Esophagus mucosa (tissue), 1 donor: ENCODE measurements at places on chromosomes 7 and 10.

DNA sequence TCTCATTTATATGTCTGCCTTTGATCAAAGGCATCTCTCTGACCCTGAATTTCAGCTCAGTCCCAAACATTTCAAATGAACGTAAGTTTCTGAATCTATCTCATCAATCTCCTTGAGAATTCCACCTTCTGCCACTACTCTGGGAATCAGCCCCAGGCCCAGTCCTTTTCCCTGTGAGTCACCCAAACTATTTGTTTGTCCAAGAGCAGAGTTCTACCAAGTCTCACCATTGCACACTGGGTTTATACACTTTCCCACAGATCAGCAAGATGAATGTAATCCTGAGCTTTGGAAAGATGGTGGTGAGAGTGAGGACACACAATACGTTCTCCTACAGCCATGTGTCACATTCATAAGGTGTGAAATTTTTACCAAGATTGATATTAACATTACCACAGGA, 251.3 kb upstream of the VWC2 start:
- ATAC-seq = no peak

DNA sequence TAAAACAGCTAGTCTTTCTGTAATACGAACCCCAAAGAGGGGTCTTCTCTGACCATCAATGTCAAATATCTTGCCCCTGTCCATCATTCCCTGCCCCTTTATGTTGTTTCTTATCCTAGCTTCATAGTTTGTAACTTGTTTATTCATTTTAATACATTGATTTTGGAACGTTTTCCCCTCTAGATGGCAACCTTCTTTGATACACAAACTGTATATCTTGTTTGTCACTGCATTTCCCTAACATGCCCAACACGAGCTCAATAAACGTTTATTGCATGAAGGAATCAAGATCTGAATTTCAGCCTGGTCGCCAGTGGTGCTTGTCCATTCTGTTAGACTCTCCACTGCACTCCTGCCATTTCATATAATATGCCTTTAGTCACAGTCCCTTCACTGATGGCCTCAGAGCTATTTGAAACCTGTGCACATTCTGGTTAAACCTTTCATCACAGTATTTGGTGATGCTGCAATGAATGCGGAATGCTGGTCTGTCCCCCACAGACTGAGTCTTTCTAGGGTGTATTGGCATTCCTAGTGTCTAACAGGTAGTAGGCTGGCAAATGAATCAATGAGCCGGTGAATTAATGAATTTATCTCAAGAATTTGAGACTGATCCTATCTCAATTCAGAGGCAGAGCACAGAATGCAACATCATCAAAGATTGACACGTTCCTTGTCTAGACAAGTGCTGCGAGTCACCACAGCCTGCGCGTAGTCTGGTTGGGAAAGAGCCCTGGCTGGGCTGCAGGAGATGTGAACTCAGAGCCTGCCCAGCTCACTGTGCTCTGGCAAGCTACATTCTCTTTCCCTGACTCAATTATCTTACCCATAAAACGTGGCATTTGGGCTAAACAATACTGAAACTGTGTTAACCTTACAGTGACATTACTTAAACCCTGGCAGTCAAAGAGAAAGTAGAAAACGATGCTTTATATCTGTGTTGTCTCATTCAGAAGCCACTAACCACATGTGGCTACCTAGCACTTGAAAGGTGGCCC, 55.2 kb upstream of the FRMD4A start:
- peak; percentile 72 for ATAC-seq

- peak; percentile 79 for ATAC-seq
Observed at GRCh38 chr7:36128448-36129047, 24.5 kb upstream of the EEPD1 start.

- ATAC-seq = no peak
Observed at GRCh38 chr10:26488344-26488743, 50.2 kb downstream of the APBB1IP start.

- no peak for ATAC-seq
Observed at GRCh38 chr7:107843184-107843583, 40.2 kb upstream of the SLC26A3 start.

DNA sequence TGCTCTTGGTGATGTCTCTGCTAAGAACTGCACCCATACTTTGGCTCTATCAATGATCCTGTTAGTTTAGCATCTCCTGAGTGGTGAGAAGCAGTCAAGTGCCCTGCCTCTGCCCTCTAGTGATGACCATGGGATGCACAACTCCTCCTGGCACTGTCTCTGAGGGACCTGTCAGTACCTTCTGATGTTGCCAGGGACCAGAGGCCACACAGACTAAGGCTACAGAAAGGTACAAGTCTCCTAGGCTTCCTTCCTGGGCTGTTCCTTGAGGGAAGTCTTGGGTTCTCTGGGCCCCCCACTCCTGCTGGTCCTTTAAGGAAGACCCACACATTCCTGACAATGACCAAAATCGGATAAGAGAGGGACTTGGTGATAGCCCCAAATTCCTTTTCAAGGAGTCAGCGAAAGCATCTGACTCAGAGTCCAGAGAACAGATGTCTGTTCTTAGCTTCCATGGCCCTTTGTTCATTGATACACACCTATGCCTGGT, 15.3 kb downstream of the NKX2-3 start:
- peak; percentile 63 for ATAC-seq

GRCh38 chr10:99372546-99373271, 43.6 kb downstream of the CNNM1 start:
- ATAC-seq = no peak

DNA sequence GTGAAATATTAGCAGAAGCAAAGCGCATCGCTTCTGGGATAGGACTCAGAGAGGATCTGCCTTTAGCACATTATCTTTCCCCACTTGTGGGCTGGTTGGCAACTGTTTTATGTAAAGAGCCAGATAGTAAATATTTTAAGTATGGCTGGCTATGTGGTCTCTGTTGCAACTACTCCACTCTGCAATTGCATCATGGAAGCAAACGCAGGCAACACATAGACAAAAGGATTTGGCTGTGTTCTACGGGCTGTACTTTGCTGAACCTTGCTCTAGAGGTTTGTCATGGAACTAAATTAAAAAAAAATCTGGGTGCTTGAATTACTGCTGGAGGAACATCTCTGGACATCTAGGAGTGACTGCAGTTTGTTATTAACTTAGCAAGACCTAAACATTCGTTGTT, 307.8 kb upstream of the TPK1 start:
- ATAC-seq = no peak

DNA sequence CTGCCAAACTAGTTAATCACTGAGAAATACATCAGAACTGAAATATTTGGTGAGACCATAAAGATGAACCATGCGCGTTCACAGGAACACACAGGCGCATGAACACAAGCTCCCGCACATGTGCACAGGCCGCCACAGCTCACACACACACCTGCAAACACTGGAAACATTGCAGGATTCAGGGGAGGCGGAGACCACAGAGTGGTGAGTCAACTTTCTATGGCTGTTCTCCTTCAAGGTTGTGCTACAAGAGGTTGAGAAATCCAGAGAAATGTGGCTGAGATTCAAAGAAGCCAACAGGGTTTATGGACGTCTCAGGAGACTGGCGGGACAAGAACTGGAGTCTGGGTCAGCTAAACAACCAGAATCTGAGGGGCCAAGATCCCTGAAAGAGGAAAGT, 17.8 kb downstream of the ESYT2 start:
- ATAC-seq = peak; percentile 94

DNA sequence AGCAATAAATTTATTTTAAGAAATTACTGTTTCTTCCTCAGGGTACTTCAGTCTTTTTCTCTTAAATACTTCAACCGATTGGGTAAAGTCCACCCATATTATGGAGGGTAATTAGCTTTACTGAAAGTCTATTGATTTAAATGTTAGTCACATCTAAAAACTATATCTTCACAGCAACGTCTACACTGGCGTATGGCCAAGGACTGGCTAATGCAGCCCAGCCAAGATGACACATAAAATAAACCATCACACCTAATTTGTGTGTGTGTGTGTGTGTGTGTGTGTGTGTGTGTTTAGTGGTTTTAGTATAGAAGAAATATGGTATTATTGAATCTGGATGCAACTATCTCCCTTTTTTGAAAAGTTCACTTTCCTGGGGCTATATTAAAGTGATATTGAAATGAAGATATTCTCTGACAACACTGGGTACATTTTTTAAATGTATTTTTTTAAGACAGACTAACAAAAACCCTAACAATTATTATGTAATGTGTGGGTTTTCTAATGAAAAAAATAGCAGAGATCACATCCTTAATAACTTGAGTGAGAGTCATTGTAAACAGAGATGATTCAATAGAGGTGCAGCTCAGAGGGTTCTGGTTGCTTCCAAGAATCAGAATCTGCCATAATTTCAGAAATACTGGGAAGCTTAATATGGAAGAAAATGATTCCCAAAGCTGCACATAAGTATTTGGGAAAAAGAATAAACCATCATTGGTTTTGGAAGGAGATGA, 584.2 kb upstream of the MBL2 start:
- ATAC-seq = no peak

GRCh38 chr10:27607591-27607990, 103.5 kb downstream of the RAB18 start:
- peak; percentile 70 for ATAC-seq

GRCh38 chr7:47046949-47047348, 535.0 kb downstream of the TNS3 start:
- ATAC-seq = no peak

DNA sequence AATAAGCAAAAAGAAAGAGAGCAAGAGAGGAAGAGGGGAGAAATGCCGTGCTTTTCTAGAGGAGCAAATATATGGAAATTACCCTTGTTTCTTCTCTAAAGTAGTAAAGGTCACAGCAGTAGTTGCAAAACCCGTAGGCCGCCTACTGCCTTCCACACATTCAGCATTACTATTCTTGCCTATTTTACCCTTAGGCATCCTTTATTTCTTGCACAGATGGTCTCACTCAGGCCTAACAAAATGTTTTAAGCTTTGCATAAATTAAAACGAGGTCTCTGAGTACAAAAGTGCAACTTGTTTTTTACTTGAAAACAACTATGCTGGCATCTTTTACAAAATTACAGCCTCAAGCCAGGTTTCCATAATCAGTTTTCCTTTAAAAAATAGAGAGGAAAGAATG, 644.6 kb downstream of the AUTS2 start:
- ATAC-seq = no peak
